ENCODE measurements at places on chromosomes 2 and 18. TPM values are rescaled to one million over a fixed set of nuclear protein-coding genes. Genes with fewer than 3 reads are reported as not detected.

DNA sequence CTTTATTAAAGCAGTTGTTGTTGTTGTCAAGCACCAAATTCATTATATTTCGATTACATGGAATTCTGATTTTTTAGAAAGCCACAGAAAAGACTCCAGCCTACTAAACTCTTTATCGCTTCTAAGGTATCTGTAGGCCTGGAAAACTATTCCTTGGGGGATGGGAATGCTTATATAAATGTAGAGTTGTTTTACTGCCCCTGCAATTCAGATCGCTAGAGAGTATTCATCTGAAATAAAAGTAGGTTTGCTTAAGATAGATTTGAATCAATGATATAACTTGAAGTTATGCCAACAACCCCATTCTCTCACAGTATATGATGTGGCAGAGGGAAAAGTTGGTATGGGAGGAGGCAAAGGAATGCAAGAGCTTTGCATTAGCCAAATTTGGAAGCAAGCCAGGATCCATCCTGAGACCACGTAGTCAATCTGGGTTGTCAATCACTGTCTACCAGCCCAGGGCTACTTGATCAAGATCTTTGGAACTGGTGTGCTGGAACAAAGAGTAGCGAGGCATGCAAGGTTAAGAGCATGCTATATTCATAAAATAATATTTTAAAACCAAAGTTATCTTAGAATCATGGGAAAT is 95.9 kb downstream of the LYPD6B start:
- no peak overlapping the region for H3K27ac ChIP-seq
- DNase-seq, result no peak
- no peak overlapping the region for H3K4me3 ChIP-seq

DNA sequence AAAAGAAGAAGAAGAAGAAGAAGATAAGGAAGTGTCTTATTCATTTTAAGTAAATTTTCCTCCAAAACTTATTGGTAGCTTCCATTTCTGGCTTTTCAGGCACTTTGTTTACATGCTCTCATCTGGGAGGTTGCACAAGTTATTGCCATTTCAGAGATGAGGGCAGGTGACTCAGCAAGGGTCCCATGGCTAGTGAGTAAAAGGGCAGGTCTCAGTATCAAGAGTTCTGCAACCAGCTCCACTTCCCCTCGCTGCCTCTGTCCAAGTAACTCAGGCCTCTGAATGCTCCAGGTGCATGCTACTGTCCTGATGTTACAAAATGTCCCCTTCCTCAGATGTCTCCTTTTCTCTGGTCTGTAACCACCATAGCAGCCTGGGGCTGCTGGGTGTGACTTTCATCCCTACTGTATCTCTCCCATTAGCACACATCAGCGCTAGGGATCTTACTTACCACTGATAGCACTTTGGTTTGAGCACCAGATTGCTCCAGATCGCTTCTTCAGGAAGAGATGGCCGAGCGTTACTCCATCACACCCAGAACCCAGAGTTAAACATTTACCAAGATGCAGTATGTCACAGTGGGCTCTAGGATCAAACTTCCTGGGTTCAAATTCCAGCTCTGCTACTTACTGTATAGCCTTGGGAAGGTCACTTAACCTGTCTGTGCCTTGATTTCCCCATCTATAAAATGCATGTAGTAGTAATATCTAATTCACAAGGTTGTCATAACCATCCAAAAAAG is 57.4 kb upstream of the LAPTM4A start:
- peaks cover 3% of the 10 kb centered on the region for H3K27me3 ChIP-seq
- no peaks in the 10 kb centered on the region for H3K4me1 ChIP-seq
- H3K27ac ChIP-seq, result no peak overlapping the region
- no peaks in the 10 kb centered on the region for H3K36me3 ChIP-seq

DNA sequence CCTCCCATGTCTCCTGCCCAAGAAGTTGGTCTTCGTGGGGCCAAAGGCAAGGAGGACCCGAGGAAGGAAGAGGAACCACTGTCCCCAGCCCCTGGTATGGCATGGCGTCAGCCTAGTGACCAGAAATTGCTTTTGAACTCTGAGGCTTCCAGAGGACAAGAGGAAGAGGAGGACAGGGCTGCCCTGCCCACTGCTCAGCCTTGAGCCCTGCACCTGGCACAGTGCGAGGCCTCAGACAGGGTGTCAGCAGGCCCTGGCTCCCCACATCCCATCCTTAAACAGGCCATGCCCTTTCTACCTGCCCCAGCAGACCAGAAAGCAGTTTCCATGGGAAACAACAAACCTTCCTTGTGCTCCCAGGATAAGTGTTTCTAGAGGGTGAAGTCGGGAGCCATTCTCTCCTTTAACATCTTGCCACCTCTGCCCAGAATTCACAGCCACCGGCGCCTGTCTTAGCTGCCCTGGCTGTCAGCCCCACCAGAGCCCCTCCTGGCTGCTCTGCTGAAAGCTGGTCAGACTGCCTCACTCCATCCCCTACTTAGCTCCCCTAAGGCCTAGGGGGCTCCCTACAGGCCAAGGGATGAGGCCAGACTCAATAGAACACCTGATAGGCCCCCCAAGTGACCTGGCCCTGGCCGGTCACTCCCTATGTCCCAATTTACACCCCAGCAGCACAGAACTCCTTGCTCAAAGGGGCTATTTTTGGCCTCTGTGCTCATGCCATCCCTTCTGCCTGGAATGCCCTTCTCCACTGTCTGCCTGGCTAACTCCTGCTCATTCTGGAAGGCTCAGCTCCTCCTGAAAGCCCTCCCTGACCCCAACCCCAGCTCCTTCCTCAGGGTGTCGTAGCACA is 20.6 kb downstream of the ATOH8 start:
- H3K27ac ChIP-seq, result no peak overlapping the region
- no peak overlapping the region for H3K4me3 ChIP-seq
- H3K36me3 ChIP-seq, result no peaks in the 10 kb centered on the region
- H3K4me1 ChIP-seq, result no peaks in the 10 kb centered on the region
- no peak for DNase-seq

DNA sequence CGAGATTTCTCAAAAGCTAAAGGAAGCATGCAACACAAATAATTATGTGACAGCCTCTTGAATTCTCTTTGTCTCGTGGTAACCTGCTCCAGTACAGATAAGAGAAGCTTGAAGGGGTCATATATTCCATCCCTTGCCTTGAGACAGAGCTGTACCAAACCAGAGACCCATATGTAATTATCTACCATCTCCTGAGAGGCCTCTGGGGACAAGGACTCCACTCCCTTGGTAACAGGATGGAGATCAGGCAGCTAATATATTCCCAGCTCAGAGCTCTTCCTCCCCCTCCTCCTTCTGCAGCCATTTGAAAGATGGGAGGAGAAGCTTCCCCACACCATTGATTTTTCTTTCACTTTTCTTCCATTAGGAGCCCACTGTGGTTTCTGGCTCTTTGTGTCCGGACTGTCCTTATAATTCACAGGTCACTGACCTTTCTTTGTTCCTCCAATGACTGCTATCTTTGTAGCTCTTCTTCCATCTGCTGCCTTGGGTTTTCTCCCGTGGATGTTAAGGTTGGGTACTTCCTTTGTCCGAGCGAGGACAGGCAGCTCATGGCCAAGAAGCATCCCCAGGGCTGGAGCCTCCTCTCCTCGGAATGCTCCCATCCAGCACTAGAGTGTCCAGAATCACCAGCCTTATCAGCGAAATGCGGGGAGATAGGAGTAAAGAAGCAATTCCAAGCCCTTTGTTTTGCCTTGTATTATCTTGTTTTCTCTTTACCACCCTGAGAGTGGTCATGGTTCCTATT is 72.6 kb upstream of the STPG4 start:
- no peaks in the 10 kb centered on the region for H3K36me3 ChIP-seq
- H3K4me1 ChIP-seq, result no peaks in the 10 kb centered on the region
- H3K4me3 ChIP-seq, result no peak overlapping the region
- no peaks in the 10 kb centered on the region for H3K27me3 ChIP-seq

DNA sequence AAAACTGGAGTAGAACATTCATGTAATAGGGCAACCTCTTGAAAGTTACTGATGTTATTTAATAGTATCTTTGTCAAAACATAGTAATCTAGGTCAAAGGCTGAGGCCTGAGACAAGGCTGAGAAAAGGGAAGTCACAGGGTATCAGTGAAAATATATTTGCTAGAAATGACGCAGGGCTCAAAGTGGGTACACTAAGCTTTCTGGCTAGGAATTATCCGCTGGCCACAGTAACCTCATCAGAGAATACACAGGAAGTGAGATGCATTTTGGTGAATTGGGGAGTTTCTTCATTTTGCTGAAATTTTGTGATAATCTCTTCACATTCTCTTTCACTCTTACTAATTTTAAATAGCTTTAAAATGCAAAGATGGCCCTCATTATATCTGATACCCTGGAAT is 206.8 kb downstream of the OTX1 start:
- no peak overlapping the region for H3K27ac ChIP-seq
- H3K36me3 ChIP-seq, result no peaks in the 10 kb centered on the region
- no peaks in the 10 kb centered on the region for H3K27me3 ChIP-seq
- peaks cover 3% of the 10 kb centered on the region for H3K4me1 ChIP-seq
- no peak overlapping the region for H3K4me3 ChIP-seq
- no peak for DNase-seq

DNA sequence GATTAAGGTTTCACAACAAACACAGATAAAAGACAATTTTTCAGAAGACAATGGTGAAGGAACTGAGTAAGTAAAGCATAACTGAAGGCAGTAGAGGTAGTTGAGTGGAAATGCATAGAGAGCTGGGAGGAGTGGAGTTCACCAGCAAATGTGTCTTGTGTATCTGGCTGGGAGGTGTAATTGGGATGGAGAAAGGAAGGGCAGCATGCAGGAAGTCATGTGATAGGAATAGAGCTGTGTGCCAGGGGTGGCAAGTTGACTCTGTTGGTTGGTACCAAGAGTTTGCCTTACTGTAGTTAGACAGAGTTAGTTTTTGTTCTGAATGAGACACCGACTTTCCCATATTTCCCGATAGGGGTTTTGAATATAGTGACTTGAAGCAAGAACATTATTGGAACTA is 56.3 kb downstream of the FMNL2 start:
- no peaks in the 10 kb centered on the region for H3K27me3 ChIP-seq
- H3K27ac ChIP-seq, result no peak overlapping the region
- no peaks in the 10 kb centered on the region for H3K36me3 ChIP-seq
- H3K4me1 ChIP-seq, result peaks cover 8% of the 10 kb centered on the region
- no peak overlapping the region for H3K4me3 ChIP-seq

GRCh38 chr18:58539659-58540380 is 89.1 kb downstream of the ALPK2 start:
- H3K27ac ChIP-seq, result no peak overlapping the region
- no peaks in the 10 kb centered on the region for H3K36me3 ChIP-seq
- H3K4me1 ChIP-seq, result no peaks in the 10 kb centered on the region
- no peak for DNase-seq

DNA sequence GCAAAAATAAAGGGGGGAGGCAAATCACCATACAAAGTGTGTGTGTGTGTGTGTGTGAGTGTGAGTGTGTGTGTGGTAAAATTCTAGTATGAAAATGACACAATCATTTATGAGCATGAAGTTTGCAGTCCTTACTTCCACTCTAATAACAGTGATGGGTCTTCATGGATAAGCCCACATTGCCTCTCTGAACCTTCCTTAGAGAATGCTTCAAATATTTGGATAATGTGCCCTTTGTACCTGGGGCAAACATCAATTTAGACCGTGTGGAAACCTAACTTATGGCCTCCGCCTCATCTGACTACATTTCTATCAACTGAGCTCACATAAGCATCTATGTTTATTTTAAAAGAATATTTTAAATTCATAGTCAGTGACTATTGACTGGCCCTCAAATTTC is 3.7 kb downstream of the SCN9A start:
- no peaks in the 10 kb centered on the region for H3K36me3 ChIP-seq
- H3K27me3 ChIP-seq, result no peaks in the 10 kb centered on the region
- H3K4me3 ChIP-seq, result no peak overlapping the region
- no peaks in the 10 kb centered on the region for H3K4me1 ChIP-seq

DNA sequence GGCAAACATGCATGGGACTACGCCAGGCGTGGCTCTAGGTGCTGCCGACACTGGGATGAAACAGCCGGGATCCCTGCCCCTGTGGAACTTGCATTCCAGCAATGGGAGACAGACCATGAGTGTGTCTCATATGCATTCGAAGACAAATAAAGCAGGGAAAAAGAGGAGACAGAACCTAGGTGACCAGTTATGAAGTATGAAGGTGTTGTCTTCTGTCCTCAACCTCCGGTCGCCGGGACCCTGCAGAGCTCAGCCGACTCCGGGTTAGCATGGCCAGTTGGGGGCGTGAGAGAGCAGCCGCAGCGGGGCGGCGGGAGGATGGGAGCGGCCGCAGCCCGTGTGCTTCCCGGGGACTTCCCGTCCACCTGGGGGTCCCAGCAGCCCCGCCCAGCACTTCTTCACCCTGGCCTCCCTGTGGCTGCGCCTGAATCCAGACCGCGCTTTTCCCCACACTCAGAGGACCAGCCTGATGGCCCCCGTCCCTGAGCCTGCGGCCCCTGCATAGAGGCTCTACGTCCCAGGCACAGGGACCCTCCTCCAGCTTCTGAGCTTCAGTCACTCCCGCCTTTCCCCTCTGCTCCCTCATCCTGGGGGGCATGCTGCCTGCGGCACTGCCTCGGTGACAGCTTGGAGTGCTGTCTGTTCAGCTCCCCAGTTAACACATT is 11.4 kb downstream of the ID2 start:
- no peaks in the 10 kb centered on the region for H3K36me3 ChIP-seq
- no peaks in the 10 kb centered on the region for H3K27me3 ChIP-seq
- no peaks in the 10 kb centered on the region for H3K4me1 ChIP-seq
- H3K4me3 ChIP-seq, result peak overlapping the region; percentile 48
- H3K27ac ChIP-seq, result no peak overlapping the region

DNA sequence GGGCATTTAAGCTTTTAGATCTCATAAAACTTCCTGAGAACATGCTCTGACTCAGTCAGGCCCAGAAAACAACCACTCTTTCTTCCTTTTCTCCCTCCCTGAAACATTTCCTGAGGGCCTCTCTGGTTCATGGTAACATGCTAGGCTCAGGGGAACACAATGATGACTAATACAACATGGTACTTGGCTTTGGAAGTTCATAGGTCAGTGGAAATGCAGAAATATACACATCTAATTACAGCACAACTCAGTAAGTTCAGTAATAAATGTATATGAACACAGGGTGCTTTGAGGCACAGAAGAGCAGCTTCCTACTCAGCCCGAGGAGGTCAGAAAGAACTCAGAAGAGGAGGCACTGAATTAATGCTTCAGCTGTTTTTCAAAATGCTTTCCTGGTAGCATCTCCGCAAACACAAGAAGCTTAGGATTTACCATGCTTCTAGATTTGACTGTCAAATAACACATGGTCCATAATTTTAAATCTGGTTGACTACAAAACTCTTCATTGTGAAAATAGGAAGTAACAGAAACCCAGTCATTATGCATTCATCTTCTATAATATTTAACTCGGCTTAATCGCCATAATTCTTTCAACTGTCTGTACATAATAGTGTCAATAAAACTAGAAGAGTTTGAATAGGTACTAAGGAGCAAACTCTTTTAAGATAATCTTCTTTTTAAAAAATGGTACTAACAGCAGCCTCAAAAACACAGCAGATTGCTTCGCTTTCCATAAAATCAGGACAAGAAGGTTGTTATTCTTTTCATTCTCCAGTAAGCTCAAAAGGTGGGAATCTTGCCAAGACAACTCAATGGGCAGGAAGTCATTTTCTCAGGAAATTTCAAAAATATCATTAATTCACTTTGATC is 251.3 kb downstream of the DLGAP1 start:
- H3K36me3 ChIP-seq, result no peaks in the 10 kb centered on the region
- no peaks in the 10 kb centered on the region for H3K27me3 ChIP-seq
- no peak for DNase-seq
- no peak overlapping the region for H3K4me3 ChIP-seq

TAF4B gene
- 19.8 TPM for total RNA-seq

CFC1 gene
- total RNA-seq, result 0.31 TPM
